ENCODE measurements at places on chromosomes 6 and 20. TPM values are rescaled to one million over a fixed set of nuclear protein-coding genes. Genes with fewer than 3 reads are reported as not detected.

Gene HTR1B
- total RNA-seq, result 5.9 TPM

Gene TRIM39
- 11.0 TPM for total RNA-seq

Gene CDKAL1
- total RNA-seq, result 14.6 TPM

Gene SLX4IP
- total RNA-seq, result 4.7 TPM

- H3K27ac ChIP-seq, result no peak overlapping the region
- DNase-seq, result no peak
- peaks cover 10% of the 10 kb centered on the region for H3K4me1 ChIP-seq
- no peaks in the 10 kb centered on the region for H3K27me3 ChIP-seq
These were observed 70.9 kb downstream of the ATG5 start for GRCh38 chr6:106254636-106255035.

DNA sequence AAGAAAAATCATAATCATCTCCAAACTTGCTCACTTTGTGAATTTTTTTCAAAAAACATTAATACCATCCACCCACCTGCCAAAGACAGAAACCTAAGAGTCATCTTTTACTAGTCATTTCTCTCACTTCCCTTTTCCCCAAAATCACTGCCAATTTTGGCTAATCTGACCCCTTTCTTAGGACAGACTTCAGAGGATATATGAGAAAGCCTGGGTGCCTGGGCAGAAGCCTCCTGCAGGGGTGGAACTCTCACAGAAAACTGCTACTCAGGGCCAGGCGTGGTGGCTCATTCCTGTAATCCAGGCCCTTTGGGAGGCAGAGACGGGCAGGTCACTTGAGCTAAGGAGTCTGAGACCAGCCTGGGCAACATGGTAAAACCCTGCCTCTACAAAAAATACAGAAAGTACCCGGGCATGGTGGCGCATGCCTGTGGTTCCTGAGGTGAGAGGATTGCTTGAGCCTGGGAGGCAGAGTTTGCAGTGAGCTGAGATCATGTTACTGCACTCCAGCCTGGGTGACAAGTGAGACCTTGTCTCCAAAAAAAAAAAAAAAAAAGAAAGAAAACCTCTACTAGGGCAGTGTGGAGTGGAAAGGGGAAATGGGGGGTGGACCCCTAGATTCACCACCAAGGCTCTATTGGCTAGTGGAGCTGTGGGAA is 3.8 kb downstream of the DEK start:
- no peaks in the 10 kb centered on the region for H3K27me3 ChIP-seq
- H3K4me1 ChIP-seq, result peaks cover 17% of the 10 kb centered on the region
- no peak overlapping the region for H3K4me3 ChIP-seq
- DNase-seq, result no peak
- peaks cover 16% of the 10 kb centered on the region for H3K36me3 ChIP-seq

DNA sequence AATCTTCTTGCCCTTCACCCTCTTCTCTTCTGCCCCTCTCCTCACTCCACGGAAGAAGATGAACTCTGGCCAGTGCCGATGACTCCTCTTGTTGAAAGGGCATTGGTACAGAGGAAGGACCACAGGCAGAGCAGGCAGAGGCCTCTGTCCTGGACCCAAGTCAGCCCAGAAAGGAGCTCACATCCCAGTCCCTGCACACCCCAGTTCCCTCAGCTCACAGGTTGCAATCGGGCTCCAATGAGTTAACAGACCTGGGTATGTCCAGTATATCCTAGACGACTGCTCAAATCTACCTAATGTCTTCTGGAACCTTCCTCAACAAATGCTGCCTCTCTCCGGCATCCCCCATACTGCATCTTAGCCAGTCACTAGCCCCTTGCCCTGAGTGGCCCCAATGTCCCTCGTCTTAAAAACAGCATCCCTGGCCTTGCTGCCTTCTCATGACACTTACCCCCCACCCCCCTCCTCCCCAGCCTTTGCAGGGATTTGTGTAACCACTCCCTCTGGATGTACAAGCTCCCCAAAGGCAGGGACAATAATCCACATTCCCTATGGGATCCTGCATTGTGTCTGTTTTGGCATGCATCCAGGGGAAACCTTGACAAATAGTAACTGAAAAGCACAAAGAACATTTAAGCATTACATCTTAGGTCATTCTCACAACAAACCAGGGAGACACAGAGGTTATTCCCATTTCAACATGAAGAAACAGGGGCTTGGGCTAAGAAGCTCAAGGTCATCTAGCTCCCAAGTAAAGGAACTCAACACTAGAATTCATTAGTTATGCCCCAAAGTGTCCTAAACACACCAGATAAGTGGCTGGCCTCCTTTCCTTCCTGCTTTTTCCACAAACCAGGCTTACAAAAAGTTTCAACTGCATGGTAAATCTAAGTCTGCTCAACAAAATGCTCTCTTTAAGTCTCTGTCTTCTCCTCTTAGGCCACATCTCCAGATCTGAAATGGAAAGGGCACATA is 45.1 kb downstream of the TRERF1 start:
- no peaks in the 10 kb centered on the region for H3K4me1 ChIP-seq
- no peak for DNase-seq
- no peaks in the 10 kb centered on the region for H3K36me3 ChIP-seq
- no peak overlapping the region for H3K4me3 ChIP-seq

GRCh38 chr6:34147906-34148630 is 2.2 kb upstream of the GRM4 start:
- no peaks in the 10 kb centered on the region for H3K36me3 ChIP-seq
- no peak overlapping the region for H3K4me3 ChIP-seq
- no peak for DNase-seq
- no peak overlapping the region for H3K27ac ChIP-seq

- no peak overlapping the region for H3K4me3 ChIP-seq
- H3K36me3 ChIP-seq, result no peaks in the 10 kb centered on the region
- no peak overlapping the region for H3K27ac ChIP-seq
- no peak for DNase-seq
- H3K4me1 ChIP-seq, result no peaks in the 10 kb centered on the region
These were observed 130.7 kb downstream of the TFAP2C start for GRCh38 chr20:56759741-56760278.

DNA sequence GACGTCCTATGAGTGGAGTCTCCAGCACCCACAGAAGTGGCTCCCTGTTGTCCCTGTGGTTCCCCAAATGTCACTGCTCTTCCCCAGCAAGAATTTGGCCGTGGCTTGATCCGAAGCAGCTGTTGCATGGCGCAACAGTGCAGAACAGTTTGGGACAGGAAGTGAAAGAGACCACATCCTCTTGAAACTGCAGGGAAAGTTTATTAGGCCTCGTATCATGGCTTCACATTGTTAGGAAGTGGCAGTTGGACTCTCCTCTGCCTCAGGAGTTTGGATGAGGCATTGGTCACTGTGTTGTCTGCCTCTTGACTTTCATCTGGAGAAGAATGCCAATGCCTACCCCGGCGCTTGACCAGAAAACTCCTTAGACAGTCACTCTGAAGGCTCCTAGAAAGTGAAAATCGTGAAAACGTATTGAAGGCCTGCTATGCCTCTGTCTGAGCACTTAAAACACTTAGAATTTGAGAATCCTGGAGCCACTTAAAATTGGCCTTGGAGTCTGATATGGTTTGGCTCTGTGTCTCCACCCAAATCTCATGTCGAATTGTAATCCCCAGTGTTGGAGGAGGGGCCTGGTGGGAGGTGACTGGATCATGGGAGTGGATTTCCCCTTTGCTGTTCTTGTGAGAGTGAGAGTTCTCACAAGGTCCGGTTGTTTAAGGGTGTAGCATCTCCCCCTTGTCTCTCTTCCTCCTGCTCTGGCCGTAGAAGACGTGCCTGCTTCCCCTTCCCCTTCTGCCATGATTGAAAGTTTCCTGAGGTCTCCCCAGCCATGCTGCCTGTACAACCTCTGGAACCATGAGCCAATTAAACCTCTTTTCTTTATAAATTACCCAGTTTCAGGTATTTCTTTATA is 334.9 kb upstream of the JARID2 start:
- H3K27me3 ChIP-seq, result no peaks in the 10 kb centered on the region
- no peaks in the 10 kb centered on the region for H3K4me1 ChIP-seq
- H3K27ac ChIP-seq, result no peak overlapping the region
- H3K4me3 ChIP-seq, result no peak overlapping the region
- DNase-seq, result no peak
